Non-pigmented ciliary epithelial cell (primary cell): ENCODE measurements at places on chromosomes 5 and 9.

GRCh38 chr9:120562861-120563443, 17.0 kb downstream of the CDK5RAP2 start:
- no peak for DNase-seq

DNA sequence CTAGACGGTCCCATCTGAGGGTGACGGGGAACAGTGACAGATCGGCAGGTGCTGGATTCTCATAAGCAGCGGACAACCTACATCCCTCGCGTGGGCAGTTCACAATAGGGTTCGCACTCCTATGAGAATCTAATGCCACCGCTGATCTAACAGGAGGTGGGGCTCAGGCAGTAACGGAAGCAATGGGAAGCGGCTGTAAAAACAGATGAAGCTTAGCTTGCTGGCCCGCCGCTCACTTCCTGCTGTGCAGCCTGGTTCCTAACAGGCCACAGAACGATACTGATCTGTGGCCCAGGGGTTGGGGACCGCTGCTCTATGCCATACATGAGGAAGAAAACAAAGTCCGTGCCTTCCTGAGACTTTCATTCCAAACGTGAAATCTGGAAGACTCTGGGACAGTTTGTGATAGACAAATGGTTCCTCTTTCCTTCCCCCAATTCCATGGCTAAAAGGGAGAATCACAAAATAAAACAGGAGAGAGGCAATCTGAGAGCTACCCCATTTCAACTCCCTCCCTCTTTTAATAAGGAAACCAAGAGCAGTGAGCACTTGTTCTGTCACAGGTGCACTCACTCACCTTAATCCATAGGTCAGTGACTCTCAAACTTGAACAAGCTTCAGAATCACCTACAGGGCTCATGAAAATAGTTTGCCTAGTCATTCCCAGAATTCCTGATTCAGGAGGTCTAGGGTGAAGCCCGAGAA, 12.1 kb downstream of the PDCL start:
- no peak for DNase-seq

DNA sequence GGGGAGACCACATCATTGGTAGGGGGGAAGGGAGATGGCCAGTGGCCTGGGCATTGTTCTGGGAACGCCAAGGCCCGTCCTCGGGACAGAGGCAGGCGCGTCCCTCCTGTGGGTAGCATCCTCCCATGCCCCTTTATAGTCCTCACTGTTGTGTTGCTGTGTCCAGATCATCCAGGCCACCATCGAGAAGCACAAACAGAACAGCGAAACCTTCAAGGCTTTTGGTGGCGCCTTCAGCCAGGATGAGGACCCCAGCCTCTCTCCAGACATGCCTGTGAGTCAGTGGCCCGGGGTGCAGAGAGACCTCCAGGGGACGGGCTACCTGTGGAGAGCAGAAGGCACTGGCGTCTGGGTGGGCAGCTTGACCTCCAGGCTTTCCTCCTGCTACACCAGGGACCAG, 38.4 kb upstream of the SUSD3 start:
- DNase-seq, result no peak

- DNase-seq, result no peak
Measured at GRCh38 chr5:176543428-176544182, 5.5 kb upstream of the CDHR2 start.

DNA sequence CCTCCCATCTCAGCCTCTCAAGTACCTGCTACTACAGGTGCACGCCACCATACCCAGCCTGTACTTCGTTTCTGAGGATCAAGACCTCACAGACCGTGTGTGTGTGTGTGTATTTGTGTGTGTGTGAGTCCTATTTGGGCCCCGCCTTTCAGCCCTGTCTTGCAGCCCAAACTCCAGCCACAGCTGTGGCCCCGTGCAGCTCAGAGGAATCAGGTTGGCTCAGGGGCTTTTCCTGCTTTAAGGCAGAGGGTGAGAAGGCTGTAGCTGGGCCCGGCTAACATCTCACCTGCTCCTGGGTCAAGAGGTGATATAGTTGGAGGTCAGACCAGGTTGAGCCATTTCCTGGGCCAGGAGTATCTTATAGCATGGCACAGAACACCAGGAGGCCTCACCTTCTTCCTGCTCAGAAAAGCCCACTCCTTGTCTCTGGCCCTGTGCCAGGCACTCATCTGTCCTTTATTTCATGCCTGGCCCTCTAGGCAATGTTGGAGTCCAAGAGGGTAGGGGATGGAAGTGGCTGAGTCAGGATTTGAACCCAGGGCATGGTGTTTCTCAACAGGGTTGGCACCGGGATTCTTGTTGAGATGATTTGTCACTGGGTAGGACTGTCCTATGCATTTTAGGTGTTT, 1.6 kb upstream of the PHYKPL start:
- DNase-seq, result no peak
